RCC 7860 (cell line): ENCODE measurements at places on chromosomes 7 and 10.

GRCh38 chr7:368651-369475 lies 78.9 kb downstream of the FOXL3 start:
- DNase-seq = no peak

- no peak for DNase-seq
Measured at GRCh38 chr10:27153845-27154193, 365 bp downstream of the YME1L1 start.

- DNase-seq = no peak
Measured at GRCh38 chr10:24518411-24518810, 205.3 kb downstream of the ARHGAP21 start.

DNA sequence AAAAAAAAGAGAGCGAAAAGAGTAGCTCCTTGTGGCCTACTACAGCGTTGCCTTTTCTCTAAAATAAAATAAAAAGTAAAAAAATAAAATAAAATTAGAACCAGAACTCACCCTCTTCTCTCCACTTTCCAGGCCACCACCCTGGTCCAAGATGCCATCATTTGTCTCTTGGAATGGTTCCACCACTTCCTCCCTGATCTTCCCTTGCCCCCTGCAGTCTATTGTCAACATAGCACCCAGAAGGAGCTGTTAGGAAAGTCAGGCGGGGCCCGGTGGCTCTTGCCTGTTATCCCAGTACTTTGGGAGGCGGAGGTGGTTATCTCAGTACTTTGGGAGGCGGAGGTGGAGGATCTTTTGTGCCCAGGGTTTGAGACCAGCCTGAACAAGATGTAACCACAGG lies 7.6 kb upstream of the GRID2IP start:
- peak; percentile 29 for DNase-seq

DNA sequence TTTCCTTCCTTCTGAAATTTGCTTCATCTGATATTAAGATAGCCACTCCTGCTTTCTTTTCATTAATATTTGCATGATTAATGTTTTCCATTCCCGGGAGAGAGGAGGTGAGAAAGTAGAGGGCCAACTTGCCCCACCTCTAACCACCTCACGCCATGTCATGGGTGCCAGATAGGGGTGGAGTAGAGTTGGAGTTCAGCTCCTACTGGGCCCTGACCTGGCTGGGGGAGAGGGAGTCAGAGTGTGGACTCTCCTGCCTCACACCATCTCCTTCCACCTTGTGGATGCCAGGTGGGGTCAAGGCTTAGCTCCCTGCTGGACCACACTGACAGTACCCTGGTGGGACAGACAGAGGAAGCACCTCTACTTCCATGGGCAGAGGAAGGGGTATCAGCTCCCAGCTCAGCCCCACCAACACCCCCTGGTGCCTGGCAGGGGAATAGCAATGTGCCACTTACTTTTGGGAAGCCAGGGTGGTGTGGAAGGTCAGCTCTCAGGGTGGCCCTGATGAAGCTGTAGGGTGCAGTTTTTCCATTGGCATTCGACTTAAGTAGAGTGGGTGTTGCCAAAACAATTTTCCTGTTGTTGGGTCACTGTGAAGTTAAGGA lies 28.0 kb downstream of the CHST12 start:
- no peak for DNase-seq

DNA sequence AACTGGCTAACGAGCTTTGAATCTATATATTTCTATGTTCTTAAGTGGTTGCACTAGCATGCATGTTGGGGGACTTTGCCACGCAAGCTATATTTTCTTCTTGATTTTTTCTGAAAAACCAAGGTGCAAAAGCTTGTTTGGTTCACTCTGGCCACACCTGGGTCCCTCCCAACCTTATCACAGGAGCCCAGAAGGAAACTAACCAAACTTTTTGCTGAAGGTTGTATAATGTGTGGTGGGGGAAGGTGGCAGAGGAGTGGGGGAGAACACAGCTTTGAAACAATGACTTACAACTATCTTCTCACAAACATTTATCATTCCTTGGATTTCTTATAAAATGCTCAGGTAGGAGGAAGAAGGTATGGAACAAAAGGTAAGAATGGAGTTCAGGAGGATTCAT lies 75.3 kb downstream of the TMEM168 start:
- DNase-seq = no peak

DNA sequence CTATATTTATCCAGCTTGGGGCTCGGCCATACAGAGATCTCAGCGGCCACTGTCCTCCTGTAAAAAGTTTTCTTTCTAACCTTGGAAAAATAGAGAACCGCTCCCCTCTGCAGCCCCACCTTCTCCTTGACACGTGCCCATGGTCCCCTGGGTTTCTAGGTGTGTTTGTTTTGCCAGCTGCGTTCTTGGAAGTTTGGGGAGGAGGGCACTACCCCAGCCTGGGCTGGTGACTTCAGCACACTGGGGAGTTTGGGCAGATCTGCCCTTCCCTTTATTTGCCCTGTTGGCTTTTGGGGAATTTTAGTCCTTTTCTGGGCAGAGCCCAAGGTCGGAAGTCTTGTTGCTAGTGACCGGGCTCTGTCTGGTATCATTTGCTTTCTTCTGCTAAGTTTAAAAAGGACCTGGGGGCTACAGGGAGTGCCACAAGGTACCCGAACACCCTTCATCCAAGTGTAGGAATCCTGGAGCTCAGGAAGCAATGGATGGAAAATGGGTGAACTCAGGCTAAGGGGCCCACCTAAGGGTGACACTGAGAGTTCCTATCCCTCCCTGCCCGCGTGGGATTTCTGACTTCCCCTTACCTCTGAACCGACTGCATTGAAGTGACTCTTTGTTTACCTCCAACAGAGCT lies 1.7 kb downstream of the ADAMTS14 start:
- DNase-seq = no peak

DNA sequence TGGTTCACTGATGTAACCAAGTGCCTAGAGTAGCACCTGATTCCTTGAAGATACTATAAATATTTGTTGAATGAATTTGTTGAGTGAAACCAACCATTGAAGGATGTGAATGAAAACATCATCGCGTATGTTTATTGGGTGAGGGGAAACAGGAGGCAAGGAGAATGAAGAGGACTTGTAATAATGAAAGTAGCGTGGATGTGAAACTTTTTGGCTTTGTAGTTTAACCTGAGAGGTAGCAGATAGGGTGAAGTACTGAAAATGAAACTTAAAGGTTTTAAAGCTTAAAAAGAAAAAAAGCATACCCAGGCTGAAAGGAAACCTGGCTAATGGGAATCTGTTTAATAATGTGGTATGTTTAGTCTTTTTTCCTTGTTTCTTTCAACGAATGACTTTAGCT lies 5.2 kb downstream of the CCNY start:
- DNase-seq = no peak

- no peak for DNase-seq
Measured at GRCh38 chr7:15489383-15489782, 72.4 kb downstream of the AGMO start.

- DNase-seq = no peak
Measured at GRCh38 chr10:14556285-14556956, 218.3 kb downstream of the FAM107B start.

DNA sequence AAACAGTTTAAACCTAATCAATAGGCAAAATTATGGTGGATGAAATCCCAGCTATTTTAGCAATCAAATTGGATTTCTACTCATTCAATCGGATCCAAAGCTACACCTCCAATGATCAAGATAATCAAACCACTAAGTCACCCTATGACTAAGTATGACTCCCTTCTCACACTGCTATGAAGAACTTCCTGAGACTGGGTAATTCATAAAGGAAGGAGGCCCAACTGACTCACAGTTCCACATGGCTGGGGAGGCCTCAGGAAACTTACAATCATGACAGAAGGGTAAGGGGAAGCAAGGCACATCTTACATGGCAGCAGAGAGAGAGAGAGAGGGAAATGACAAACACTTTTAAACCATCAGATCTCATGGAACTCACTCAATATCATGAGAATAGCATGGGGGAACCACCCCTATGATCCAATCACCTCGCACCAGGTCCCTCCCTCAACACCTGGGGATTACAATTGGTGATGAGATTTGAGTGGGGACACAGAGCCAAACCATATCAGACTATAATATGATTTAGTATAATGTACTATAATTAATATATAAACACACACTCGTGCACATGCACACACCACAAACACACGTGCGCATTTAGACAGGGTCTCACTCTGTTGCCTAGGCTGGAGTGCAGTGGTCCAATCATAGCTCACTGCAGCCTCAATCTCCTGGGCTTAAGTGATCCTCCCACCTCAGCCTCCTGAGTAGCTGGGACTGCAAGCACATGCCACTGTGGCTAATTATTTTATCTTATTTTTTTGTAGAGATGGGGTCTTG lies 213.6 kb upstream of the FOXK1 start:
- no peak for DNase-seq

GRCh38 chr7:11612737-11613136 lies 219.3 kb downstream of the THSD7A start:
- no peak for DNase-seq

DNA sequence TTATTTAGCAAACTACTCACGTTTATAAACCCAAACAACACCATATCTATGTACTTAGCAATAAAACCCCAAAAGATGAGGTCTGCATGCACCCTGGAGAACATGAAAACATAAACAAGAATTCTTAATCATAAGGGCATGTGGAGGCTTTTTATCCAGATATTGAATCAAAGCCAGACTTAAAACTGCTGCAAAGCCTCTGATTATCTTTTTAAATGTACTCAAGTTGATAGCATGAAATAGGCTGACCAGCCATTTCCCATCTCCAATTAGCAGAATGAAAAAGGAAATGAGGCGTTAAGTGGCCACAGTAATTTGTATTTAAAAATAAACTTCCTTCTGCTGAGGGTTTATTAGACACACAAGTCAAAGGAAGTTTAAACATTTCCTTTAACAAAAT lies 48.3 kb downstream of the ITIH5 start:
- no peak for DNase-seq

GRCh38 chr7:134167250-134167649 lies 40.1 kb downstream of the LRGUK start:
- no peak for DNase-seq
